ENCODE measurements at places on chromosomes 16 and 17.

- no peak for DNase-seq
Measured at GRCh38 chr16:56195151-56195550, 3.9 kb downstream of the GNAO1 start.

GRCh38 chr17:50322271-50322670 is 23.7 kb upstream of the XYLT2 start:
- DNase-seq, result no peak

DNA sequence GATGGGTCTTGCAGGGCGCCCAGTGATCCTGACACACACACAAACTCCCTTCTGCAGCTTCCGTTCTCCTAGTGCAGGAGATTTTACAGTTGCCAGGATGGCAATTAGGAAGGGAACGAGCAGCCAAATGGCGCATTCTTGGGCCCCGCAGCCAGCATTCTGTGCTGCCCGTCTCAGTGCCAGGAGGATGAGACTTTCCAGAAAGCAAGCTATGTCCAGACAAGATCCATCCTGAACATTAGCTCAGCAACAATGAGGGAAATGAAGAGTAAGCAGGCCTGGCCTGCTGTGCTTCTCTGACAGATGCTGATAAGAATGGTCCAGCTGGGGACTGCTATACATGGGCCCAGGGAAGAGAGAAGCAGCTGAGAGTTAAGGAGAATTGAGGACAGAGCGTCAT is 16.5 kb downstream of the SPPL2C start:
- DNase-seq, result no peak

DNA sequence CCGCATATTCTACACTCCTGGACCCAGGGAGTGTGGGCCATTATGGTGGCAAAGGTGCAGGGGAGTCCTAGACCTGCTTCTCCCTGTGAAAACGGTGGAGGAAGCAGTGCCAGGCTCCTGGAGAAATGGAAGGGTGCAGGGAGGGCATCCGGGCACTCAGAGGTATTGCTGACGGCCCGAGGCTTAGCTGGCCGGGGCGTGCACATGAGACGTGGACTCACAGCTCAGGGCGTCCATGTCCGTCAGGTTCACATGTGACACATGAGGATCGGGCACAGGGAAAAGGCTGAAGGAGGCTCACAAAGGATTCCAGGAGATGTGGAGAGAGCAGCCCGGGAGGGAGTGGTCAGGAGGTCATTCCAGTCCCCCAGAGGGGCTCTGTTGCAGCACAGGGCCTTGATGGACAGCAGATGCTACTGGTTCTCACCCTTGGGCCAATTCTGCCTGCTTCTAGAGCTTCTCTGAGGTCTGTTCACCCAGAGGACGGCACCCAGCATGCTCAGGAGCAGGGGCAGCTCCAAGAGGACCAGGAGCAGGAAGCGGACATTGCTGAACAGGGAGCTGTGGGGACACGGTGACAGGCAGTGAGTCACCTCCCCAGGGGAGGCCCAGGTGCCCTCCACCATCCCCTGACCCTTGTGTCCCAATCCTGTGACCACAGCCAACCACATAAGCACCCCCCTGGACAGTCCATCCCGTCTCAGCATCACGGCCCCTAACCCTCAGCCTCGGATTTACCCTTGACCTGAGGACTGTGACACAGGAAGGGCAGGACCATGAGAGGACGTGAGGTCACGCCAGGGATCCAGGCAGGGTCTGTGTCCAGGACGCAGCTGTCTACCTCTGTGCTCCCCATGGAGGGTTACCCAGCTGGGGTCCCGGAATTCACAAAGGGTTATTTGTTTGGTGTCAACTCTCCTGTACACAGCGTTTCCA is 4.5 kb downstream of the CD300C start:
- DNase-seq, result no peak

- no peak for DNase-seq
Measured at GRCh38 chr16:1858189-1858865, 13.6 kb downstream of the MEIOB start.

GRCh38 chr17:81324177-81324850 is 29.2 kb upstream of the SLC38A10 start:
- DNase-seq, result no peak

- DNase-seq, result no peak
Measured at GRCh38 chr17:16215002-16215272, 397 bp downstream of the NCOR1 start.

GRCh38 chr16:73000020-73000906 is 47.7 kb downstream of the ZFHX3 start:
- no peak for DNase-seq

- DNase-seq, result no peak
Measured at GRCh38 chr17:14815079-14815478, 450.0 kb downstream of the PMP22 start.
